ENCODE measurements at places on chromosomes 5 and 9.

GRCh38 chr5:157554179-157555036 lies 21.2 kb downstream of the ADAM19 start:
- no peak for DNase-seq

DNA sequence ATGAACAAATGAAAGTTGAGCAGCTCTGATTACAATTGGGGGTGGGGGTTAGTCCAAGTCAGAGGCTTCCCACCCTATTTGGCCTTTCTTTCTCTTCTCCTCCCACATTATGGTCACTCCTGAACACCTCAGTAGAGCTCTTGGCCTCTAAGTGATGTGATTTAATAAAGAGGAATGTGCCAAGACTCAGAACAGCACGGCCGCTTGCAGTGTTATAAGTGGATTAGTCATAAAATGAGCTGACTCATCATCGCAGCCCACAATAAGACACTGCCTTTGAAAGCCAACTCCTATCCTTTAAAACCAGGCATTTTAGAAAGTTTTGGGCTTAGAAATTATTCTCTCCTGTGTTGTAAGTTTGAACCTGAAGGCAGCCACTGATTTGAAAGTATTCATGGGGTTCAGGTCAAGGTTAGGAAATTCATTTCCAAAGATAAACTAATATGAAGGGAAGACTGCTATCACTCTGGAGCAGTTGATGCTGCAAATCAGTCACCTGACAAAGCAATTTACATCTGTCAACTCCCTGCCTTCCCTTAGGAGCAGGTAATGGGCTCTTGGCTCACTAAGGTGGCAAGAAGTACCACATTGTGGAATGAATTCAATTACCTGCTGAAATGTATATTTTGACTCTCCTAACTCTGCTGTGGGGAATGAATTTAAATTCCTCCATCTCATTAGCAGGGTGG lies 283.6 kb upstream of the NMUR2 start:
- peak; percentile 97 for DNase-seq

- DNase-seq, result no peak
Observed at GRCh38 chr9:122222791-122223190, 6.0 kb downstream of the LHX6 start.

GRCh38 chr9:115209601-115210306 lies 91.8 kb upstream of the TNC start:
- peak; percentile 73 for DNase-seq

DNA sequence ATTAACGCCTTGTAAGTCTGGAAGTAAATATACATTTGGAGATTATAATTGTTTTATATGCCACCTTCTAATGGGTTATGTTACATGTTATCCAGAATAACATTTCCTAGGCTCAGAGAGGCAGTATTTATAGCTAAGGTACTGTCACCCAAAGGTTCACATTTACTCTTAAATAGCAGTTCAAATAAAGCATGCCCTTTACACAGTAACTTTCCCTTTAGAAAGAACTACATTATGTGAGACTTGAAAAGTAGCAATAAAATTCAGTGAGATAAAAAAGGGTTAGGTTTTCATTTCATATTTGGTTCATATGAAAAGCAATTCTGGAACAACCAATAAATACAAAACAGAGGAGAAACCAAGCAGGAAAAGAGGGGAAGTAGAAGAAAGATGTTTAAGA lies 35.1 kb downstream of the SKIC3 start:
- DNase-seq, result no peak

- no peak for DNase-seq
Observed at GRCh38 chr5:28788954-28789353, 1750.6 kb upstream of the CDH9 start.

DNA sequence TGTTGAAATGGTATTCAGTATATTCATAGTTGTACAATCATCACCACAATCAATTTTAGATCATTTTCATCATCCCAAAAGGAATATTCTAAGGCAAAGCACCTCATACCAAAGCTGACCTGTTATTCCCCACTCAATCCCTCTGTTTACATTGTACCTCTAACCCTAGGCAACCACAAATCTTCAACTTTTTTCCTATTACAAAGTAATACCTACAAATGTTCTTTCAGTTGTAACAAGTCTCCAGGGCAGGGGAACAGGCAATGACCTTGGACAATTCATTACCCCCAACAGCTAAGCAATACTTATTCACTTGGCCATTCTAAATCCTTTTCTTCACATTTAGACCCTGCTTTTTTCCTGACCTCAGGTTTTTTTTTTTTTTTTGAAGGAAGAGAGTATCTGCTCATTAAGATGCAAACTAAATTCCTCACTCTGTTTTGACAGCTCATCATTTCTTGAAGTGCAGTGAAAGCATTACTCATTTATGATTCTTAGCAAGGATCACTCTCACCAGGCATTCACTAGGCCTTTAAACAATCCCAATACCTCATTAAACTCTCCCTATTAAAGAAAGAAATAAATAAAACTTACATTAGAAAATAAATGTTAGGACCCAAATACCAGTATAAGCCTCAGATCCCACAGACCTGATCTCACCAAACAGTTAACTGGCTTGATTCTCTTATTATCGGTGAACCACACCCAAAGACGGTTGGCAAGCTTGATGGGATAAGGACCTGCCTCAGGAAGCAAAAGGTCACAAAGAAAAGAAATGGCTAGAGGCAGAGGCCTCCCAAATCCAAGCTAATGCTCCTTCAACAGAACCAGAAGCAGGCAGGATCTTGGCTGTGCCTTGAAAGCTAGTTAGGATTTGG lies 15.3 kb downstream of the MTMR12 start:
- no peak for DNase-seq

DNA sequence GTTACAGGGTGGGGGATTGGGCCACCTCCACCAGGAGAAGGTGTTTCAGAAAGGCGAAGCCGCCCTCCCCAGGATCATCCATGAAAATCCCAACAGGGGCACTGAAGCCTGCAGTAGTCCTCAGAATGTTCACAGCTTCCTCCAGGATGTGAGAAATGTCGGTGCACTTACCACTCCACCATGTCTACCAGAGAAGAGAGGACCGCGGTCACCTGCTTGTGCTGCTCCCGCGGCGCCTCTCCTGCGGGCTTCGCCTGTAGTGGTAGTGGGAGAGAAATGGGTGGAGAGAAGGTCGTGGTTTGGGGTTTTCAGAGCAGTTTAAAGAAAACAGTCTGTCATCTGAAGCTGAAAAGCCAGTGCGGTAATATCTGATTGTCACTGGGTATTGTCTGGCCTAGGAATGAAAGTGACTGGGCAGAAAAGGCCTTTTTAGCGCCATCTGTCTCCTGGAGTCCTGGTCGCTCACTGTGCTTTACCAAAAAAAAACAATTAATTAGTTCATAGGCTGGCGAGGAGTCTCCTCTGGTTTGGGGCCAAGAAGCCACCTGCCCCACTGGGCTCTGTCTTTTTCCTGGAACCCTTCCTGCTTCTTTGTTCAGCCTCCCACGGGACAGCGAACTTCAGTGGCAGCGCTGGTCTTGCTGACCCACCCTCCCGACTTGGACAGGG lies 23.0 kb upstream of the PPP1R26 start:
- no peak for DNase-seq

DNA sequence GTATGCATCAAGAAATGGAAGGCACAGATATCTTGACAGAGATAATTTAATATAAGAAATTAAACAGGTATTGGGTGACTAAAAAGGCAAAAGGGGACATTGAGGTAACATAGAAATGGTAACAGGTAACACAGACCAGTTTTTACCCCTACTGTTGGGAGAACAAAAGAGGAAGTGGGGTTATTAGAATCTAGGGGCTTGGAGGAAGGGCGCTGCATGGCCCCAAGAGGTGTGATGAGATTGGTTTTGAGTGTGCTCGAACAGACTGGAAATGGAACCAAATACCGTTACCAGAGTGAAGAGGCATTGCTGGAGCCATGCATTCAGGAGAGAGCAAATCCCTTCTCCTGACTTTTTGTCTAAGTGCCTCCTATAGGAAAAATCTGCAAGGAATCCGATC lies 193.9 kb downstream of the ALDH1A1 start:
- DNase-seq, result no peak

GRCh38 chr5:111856876-111857466 lies 100.0 kb upstream of the NREP start:
- DNase-seq, result no peak

DNA sequence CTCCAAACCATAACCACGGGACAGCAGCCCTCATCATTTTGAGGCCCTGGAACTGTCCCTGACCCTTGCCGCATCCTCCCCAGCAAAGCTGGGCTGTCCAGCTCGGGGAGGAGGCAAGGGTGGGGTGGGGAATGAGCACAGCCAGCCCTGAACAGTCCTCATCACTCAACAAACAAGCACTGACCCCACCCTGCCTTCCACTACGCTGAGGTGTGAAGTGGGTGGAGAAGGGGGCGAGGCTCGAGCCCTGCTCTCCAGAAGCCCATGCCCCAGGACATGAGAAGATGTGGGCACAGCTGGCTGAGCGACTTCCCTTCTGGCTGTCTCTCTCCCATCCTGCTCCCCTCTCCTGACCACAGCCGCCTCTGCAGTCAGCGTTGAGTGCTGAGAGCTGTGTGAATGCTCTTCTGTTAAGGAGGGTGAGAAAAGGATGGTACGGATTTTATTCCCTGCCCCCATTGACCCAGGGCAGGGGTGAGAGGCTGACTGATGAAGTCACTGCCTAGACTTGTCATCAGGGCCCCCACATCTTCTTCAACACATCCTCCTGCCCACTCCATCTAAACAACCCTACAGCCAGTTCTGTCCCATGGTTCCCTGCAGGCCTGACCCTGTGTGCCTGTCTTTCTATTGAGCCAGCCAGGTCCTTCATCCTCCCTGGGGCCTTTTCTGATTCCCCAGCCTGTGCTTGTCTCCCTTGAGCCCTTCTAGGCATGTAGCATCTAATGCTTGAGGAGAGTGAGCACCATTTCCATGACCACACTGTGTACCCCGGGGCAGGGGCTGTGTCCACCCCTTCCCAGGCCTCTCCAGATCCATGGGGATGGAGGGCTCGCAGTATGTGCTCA lies 276.0 kb downstream of the FSTL4 start:
- DNase-seq, result no peak

DNA sequence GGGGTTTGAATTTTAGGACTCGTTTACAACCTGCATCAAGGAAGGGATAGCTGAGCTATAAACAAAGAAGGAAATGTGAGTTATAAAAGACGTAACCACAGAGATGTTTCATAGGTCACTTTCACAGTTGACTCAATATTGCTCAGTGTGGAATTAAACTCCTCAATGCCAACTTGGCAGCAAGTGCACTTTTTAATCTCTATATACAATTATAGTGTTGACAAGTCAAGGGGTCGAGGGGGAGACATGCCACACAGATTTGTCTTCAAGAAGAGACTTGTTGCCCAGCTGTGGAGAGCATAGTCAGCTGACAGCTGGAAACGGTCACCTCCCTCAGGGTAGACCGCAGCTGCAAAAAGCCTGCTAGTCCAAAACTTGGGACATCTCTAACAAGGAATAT lies 163.4 kb upstream of the DMAC1 start:
- DNase-seq, result no peak

DNA sequence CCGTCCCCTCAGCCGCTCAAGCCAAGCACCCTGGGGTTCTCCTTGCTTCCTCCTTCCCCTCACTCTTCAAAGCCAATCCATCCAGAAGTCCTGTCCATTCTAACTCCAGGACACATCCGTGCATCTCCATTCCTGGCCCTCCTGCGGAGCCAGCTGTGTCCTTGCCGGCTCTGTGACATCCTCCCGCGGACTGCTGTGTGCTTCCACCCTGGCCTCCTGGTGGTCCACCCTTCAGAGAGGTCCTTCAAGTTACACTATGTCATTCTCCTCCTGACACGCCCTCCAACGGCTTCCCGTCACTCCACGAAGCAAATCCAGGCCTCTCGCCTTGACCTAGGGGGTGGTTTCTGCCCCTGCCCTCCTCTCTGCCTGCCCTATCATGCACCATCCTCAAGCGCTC lies 13.0 kb upstream of the SCGB3A1 start:
- no peak for DNase-seq

- peak; percentile 40 for DNase-seq
Observed at GRCh38 chr9:18920141-18921084, 112.6 kb downstream of the SAXO1 start.

DNA sequence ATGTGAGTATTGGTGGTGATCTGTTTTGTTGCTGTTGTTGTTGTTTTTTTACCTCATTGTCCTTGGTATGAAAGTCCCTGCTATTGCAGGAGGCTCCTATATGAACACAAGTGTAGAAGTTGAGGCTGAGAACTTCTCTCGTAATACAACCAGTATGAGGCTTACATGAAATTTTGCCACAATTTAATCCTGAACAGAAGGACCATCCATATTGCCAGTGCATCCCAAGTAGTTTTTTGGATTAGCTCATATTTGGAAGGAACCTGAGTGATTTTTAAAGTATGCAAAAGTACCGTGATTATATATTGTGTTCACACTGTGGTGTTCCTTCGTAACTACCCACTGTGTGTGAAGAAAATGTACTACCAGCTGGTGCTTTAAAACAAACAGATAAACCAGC lies 2095.5 kb upstream of the WWC1 start:
- DNase-seq, result no peak

DNA sequence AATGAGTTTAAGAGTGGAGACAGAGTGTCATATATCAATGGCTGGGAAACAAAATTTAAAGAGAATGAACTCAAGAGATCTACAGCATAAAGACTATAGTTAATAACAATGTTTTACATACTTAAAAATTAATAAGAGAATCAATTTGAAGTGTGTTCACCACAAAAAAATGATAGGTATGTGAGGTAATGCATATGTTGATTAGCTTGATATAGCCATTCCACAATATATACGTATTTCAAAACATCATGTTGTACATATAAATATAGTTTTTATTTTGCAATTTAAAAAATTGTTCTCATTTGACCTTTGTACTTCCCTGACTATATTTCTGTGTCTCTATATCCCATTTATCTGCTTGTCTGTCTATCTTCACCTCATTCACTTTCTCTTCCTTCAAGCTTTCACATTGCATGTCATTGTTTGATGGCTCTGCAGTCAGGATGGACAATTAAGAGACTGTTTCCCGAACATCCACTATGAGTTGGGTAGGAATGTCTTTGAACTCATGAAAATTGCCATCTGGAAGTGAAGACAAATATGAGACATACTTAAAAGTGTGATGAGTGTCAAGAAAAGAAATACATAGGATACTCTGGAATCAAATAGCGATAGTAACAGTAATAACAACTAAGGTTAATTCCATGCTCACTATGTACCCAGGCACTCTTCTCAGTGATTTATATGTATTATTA lies 359.9 kb upstream of the ACTBL2 start:
- DNase-seq, result no peak

GRCh38 chr5:134249469-134250379 lies 23.9 kb upstream of the PPP2CA start:
- peak; percentile 44 for DNase-seq

DNA sequence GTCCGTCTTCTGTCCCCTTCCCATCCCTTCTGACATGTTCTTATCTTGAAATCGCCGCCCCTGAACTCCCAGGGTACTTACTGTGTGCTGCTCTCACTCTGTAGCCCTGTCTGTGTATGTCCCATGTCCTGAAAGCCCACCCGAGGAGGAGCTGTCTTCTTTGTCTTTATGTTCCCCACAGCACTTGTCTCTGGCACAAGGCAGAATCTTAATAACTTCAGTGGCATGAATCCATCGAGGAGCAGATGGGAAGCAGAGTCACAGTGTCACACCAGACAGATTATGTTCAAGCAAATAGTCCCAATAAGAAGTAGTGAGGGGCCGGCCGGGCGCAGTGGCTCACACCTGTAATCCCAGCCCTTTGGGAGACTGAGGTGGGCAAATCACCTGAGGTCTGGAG lies 29.7 kb upstream of the LTC4S start:
- no peak for DNase-seq

- DNase-seq, result peak; percentile 57
Observed at GRCh38 chr5:111746791-111747190, 10.2 kb downstream of the NREP start.

All from fibroblast of skin of abdomen (primary cell).